ENCODE measurements at places on chromosomes 1 and 21.

GRCh38 chr1:208724079-208724478, 479.9 kb upstream of the PLXNA2 start:
- no peak for DNase-seq

DNA sequence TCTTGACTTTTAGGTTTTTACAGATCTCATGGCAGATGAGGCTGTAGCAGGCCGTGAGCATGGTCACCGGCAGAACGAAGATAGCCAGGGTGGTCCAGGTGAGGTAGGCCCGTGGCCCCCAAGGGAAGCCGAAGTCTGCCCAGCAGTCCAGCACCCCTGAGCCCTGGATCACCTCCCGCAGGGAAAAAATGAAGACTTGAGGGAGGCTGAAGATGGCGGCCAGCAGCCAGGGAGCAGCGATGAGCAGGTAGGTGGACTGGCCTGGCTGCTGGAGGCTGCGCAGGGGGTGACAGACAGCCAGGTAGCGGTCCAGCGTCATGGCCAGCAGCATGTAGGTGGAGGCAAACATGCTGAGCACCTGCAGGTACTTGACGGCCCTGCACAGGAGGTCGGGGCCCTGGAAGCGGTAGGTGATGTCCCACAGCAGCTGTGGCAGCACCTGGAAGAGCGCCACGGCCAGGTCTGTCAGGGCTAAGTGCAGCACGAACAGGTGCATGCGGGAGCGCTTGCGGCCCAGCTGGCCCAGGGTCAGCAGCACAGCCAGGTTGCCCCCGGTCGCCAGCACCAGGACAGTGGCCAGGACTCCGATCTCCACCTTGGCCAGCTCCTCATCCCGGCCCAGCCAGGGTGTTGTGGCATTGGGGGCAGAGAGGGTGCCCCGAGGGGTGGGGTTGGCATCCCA, 856 bp downstream of the AVPR1B start:
- no peak for DNase-seq

DNA sequence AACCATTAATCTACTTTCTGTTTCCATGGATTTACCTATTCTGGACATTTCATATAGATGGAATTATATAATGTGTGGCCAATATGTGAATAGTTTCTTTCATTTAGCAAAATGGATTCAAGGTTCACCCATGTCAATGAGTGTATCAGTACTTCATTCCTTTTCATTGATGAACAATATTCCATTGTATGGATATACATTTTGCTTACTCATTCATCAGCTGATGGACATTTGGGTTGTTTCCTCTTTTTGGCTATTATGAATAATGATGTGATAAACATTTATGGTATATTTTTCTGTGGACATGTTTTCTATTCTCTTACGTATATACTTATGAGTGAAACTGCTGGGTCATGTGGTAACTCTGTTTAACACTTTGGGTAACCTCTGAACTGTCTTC, 97.8 kb downstream of the SCMH1 start:
- DNase-seq, result no peak

DNA sequence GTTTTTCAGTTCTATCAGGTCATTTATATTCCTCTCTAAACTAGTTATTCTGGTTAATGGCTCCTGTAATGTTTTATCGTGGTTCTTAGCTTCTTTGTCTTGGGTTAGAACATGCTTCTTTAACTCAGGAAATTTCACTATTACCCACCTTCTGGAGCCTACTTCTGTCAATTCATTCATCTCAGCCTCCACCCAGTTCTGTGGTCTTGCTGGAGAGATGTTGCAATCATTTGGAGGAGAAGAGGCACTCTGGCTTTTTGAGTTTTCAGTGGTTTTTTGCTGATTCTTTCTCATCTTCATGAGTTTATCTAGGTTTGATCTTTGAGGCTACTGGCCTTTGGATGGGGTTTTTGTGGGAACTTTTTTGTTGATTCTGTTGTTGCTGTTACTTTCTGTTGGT, 213.0 kb downstream of the BRINP2 start:
- DNase-seq, result no peak

- DNase-seq, result no peak
These were observed 22.8 kb downstream of the LHX4 start for GRCh38 chr1:180252638-180253536.

Data from spinal cord (tissue), 10 donors.